ENCODE measurements at places on chromosomes 5 and 9.

DNA sequence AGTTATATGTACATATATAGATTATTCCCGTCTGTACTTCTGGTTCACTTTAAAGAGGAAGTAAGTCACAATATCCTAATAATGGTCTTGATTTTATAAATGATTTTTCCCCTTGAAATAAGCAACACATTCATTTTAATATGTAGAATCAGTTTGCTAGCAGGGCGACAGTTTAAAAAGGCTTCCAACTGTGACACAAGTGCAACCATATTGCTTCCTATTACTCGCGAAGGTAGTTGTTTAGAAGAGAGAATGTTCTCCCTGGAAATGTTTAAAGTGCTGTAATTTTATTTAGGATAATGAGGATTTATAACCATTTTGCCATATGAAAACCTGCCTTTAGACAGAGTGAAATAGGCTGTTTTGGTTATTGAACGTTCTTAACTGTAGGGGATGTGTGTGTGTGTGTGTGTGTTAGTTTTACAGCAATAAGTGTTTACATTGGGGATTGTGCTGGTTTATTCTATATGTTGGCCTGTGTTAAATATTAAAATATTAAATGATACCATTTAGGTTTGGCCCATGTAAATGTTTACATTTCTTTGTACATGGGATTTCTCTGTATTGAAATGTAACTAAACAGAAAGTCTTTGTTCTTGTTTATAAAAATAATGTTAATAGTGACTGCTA lies 138.3 kb downstream of the PBX3 start:
- no peak for DNase-seq

- no peak for DNase-seq
These were observed 844 bp upstream of the MCCC2 start for GRCh38 chr5:71586052-71586940.

DNA sequence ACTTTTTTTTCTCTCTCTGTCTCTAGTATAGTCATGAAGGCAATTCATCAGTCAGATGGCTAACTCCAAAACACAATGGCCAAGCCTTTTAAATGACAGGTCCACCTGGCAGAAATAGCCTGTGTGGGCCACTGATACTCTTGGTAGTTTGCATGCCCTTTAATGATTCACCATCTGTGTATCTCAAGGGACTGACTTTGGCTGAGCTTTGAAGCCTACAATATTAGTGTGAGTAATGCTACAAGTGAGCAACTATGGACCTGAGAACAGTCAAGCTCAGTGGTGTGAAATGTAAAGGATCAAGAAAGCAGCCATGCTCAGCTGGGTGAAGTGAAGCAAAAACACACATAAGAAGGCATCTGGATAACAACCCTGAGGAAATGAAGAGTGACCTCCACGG lies 506.9 kb downstream of the TLE1 start:
- DNase-seq: no peak

GRCh38 chr5:124131466-124131865 lies 615.0 kb downstream of the ZNF608 start:
- DNase-seq: no peak

DNA sequence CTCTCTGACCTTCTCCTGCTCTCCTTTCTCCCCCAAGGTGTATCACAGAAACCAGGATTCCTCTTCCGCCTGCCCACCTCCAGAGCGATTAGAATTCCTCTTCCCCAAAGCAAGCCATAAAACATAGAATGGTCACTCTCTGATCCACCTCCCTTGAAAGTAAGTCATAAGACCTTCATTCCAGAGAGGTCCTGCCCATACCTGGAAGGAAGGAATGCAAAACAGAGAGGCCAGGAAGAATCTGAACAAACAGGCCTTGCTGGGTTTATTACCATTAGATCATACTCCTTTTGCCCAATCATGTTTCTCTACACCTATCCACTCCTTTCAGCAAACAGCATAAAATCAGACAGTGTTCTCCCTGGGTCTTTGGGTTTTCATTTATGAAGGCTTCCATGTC lies 21.0 kb downstream of the CDKL3 start:
- DNase-seq: no peak

DNA sequence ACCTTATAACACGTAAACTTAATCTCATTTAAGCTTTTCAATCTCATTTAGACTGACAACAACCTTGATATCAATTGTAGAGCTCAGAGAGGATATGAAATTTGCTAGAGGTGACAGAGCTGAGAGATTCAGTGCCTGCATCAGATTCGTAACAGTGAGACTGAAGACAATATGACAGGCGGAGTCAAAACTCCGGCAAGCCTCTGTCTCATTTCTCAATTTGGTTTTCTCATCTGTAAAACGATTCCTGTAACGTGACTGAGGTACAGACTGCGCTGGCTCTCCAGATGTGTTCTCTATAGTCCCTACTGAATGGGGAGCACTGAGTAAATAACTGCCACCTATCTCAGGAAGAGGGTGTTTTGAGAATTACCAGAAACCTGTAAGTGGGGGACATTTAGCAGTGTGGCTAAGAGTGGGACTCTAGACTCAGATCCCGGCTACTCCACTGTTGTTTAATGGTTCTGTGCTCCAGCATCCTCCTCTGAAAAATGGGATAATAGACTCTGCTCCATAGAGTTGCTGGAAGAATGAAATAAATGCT lies 3.0 kb upstream of the MCIDAS start:
- DNase-seq: no peak

- DNase-seq: no peak
These were observed 374 bp upstream of the SLC1A3 start for GRCh38 chr5:36606036-36606427.

GRCh38 chr5:119417891-119418605 lies 34.2 kb upstream of the HSD17B4 start:
- no peak for DNase-seq

DNA sequence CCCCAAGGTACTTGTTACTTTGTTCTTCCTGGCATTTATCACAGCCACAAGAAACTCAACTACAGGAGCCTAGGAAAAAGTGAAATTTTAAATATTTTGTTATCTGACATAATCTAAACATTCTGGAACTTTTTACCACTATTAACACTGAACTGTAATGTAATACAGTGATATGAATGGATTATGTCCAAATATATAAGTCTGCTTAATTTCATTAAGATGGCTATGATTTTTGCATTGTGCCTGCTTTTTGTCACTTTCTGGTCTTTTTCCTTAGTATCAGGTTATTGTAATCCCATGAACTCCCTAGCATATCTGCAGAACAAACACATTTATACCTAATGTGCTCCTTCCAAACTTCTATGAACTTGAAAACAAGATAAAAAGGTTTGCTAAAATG lies 35.8 kb downstream of the PJA2 start:
- no peak for DNase-seq

DNA sequence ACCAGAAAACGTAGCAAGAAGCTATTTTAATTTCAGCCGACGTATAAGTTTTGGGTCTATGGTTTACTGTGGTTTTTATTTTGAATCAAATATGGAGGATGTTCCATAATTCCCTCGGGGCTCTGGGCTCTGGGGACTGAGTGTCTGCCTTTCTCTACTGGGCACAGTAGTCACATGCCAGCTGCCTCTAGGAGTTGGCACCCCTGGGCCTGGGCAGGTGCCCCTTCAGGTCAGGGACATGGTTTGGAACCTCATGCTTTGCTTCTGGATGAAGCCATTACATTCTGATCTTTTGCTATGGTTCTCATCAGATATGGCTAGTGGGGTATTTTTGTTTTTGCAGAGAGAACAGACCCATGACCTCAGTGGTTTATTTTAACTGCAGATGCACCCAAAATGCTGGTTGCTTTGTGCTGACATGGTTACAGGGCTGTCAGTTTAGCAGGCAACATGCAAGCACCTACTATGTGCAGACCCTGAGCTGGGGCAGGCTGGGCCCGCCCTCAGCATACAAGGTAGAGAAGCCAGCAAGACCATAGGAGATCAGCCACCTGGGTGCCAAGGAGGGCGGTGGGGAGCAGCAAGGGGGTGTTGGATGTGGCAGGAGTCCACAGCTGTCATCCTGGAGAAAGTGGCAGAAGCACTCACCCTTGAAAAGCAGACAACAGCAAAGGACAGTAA lies 54.5 kb upstream of the PSD2 start:
- DNase-seq: no peak

DNA sequence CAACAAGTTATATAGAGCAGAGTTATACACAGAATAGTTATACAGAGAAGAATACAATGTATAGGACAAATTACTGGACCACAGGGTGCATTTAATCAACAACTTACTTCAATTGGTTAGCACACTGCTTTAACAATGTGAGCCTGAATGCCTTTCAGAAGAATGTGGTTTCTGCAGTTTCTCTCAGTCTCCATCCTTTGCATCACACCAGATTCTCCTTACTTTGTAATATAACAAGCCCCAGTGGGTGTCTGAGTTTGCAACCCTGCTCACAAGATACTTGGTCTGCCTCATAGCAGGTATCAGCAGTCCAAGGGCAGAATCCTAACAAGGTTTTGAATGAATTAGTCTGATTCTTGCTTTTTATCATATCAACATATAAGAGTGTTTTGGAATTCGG lies 114.6 kb downstream of the GABRB2 start:
- no peak for DNase-seq
